ENCODE measurements at places on chromosomes 1 and 21.

DNA sequence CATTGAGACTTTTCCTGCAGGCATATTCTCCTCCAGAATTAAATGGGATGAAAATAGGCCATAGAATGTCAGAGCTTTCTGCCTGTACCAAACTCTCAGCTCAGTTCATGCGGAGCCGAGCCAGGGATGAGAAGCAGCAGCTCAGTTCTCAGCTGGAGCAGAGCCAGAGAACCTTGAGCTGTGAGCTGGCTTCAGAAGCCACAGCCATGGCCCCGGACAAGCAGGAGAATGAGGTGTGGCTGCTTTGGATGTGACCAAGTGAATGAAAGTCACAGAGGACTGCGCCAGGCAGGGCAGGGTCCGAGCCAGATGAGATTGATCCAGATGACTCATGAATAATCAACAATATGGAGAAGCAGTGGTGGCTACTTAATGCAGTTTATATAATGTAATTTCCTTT, 633.8 kb downstream of the NCAM2 start:
- no peak overlapping the region for H3K4me3 ChIP-seq
- H3K4me1 ChIP-seq, result no peaks in the 10 kb centered on the region
- H3K36me3 ChIP-seq, result no peaks in the 10 kb centered on the region

GRCh38 chr1:73901738-73902137, 296.2 kb downstream of the LRRIQ3 start:
- H3K4me1 ChIP-seq, result no peaks in the 10 kb centered on the region
- no peaks in the 10 kb centered on the region for H3K27me3 ChIP-seq
- no peaks in the 10 kb centered on the region for H3K36me3 ChIP-seq
- no peak for DNase-seq

DNA sequence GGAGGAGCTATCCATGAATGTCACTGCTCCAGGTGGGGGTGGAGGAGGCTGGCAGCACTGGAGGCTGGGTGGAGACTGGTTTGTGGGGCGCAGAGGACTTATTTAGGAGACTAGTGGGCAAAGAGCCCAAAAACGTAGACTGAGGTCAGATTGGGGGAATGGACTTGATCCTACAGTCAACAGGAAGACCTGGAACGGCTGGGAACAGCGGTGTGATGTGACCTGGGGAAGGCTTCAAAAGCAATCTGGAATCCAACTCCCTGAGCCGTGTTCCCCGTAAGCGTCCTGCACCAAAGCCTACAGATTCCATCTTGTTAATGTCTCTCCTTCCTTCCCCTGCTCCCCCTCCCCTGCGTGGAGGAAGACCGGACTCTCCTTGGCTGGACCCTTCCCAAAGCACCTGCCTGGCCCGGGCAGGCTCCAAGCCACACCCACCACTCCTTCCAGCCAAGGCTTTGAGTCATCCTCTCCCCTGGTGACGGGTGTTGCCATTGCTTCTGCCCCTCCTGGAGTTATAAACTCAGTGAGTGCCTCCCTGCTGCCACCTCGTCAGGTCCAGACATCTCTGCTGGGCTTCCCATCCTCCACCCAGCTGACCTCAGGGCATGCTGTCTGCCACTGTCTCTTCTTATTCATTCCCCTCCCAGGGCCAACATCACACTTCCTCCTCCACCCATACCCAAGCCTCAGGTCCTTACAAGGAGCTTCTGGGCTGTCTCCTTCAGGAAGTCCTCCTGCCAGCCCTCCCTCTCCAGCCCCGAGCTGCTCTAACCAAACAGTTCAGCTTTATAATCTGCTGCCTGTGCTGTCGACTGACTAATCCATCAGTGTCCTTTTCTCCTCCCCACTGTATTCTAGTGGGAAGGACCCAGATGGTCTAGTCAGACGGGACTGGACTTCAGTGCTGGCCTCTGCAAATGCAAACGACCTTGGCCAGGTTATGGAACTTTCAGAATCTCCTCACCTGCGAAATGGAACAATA, 1.6 kb upstream of the CLSTN1 start:
- no peaks in the 10 kb centered on the region for H3K36me3 ChIP-seq
- peak overlapping the region; percentile 96 for H3K27ac ChIP-seq

- H3K36me3 ChIP-seq, result peaks cover 42% of the 10 kb centered on the region
- peak overlapping the region; percentile 52 for H3K27ac ChIP-seq
- peaks cover 50% of the 10 kb centered on the region for H3K4me1 ChIP-seq
- DNase-seq, result no peak
- no peak overlapping the region for H3K4me3 ChIP-seq
- no peaks in the 10 kb centered on the region for H3K27me3 ChIP-seq
Observed at GRCh38 chr1:27331426-27331825, 9.5 kb downstream of the TMEM222 start.

GRCh38 chr1:57492586-57493226, 68.8 kb upstream of the DAB1 start:
- DNase-seq, result no peak
- no peaks in the 10 kb centered on the region for H3K4me1 ChIP-seq
- no peaks in the 10 kb centered on the region for H3K27me3 ChIP-seq
- no peaks in the 10 kb centered on the region for H3K36me3 ChIP-seq

DNA sequence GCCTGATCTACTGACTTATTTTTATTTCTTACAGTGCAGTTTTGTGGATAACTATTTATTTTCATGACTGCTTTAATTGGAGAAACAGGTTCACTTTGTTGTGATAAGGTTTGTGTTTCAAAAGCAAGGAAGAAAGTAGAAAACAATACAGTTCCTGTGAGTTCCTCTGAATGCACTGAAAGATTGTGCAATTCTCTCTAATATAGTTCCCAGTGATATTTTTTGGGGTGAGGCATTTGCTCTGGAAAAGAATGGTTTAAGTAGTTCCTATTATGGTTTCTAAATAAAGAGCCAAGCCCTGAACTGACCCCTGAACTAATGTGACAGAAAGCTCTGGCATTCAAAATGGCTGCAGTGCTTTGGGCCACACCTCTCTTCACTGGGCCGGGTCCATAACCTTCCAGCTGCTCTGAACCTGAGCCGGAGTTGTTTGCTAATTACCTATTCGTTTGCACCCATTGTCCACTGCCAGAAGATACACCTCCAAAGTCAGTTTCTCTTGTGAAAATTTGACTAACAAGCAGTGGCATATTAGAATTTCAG, 56.6 kb upstream of the VTCN1 start:
- no peaks in the 10 kb centered on the region for H3K36me3 ChIP-seq
- H3K4me1 ChIP-seq, result no peaks in the 10 kb centered on the region
- no peak overlapping the region for H3K4me3 ChIP-seq
- peaks cover 35% of the 10 kb centered on the region for H3K27me3 ChIP-seq

- peak overlapping the region; percentile 75 for H3K27ac ChIP-seq
- peak overlapping the region; percentile 1 for H3K4me3 ChIP-seq
- no peak for DNase-seq
- no peaks in the 10 kb centered on the region for H3K27me3 ChIP-seq
Observed at GRCh38 chr1:8875216-8875861, 3.1 kb downstream of the ENO1 start.

GRCh38 chr1:31370565-31370964, 2.3 kb downstream of the FABP3 start:
- no peak for DNase-seq
- no peaks in the 10 kb centered on the region for H3K27me3 ChIP-seq
- H3K27ac ChIP-seq, result no peak overlapping the region
- H3K4me3 ChIP-seq, result no peak overlapping the region

GRCh38 chr1:234199476-234200127, 173.7 kb upstream of the COA6 start:
- DNase-seq, result no peak
- H3K27me3 ChIP-seq, result no peaks in the 10 kb centered on the region
- no peaks in the 10 kb centered on the region for H3K36me3 ChIP-seq
- H3K4me3 ChIP-seq, result no peak overlapping the region

- DNase-seq, result no peak
- no peaks in the 10 kb centered on the region for H3K27me3 ChIP-seq
- H3K4me1 ChIP-seq, result peaks cover 21% of the 10 kb centered on the region
- H3K27ac ChIP-seq, result peak overlapping the region; percentile 4
Observed at GRCh38 chr21:42731264-42732032, 78.0 kb downstream of the PDE9A start.

DNA sequence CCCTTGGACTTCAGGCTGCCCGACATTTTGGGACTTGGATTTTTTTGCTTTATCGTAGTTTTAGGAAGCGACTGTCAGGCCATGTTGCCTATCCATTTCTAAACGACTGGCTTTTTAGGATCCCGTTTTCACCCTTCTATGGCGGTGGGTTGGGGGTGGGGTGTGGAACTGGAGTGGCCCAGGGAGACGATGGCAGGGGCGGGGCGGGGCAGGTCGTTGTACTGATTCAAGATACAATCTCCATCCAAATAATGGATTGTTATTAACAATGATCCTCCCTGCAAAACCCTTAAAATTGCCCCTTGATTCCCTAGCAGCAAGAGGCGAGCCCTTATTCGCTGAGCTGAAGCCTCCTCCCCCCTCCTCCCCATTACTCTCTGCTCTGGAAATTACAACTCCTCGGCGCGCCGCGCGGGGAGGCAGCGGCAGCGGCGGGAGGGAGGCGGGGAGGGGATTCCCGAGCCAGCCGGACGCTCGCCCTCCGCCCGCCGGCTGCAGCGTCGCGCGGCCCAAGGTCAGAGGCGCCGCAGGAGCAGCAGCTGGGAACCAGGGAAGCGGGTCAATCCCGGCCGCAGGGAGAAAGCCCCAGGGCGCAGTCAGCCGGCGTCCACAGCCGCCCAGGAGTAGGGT, at the start of gene TRIM67:
TRIM67 (plus strand) TSS at position 392 of the 630 bp plus-strand sequence. CDS start 912 bp downstream, outside the sequence.
- H3K4me3 ChIP-seq, result no peak within 1 kb of the TSS
- no peak within 1 kb of the TSS for H3K27ac ChIP-seq
- H3K36me3 ChIP-seq, result no peaks in the 10 kb centered on the region

GRCh38 chr1:156203331-156203730, 9.4 kb downstream of the SLC25A44 start:
- H3K36me3 ChIP-seq, result peaks cover 11% of the 10 kb centered on the region
- H3K27ac ChIP-seq, result no peak overlapping the region
- H3K27me3 ChIP-seq, result no peaks in the 10 kb centered on the region
- H3K4me3 ChIP-seq, result no peak overlapping the region
- DNase-seq, result no peak

GRCh38 chr1:115906627-115907026, 65.7 kb upstream of the NHLH2 start:
- DNase-seq, result no peak
- no peaks in the 10 kb centered on the region for H3K27me3 ChIP-seq
- no peaks in the 10 kb centered on the region for H3K36me3 ChIP-seq
- no peak overlapping the region for H3K4me3 ChIP-seq
- peaks cover 4% of the 10 kb centered on the region for H3K4me1 ChIP-seq
